Tibial nerve (tissue), 4 donors: ENCODE measurements at places on chromosomes 7 and 10.

GRCh38 chr7:74568658-74569057 is 88.9 kb upstream of the GTF2I start:
- H3K27me3 ChIP-seq, result no peaks in the 10 kb centered on the region
- H3K4me1 ChIP-seq, result no peaks in the 10 kb centered on the region
- no peak overlapping the region for H3K27ac ChIP-seq

DNA sequence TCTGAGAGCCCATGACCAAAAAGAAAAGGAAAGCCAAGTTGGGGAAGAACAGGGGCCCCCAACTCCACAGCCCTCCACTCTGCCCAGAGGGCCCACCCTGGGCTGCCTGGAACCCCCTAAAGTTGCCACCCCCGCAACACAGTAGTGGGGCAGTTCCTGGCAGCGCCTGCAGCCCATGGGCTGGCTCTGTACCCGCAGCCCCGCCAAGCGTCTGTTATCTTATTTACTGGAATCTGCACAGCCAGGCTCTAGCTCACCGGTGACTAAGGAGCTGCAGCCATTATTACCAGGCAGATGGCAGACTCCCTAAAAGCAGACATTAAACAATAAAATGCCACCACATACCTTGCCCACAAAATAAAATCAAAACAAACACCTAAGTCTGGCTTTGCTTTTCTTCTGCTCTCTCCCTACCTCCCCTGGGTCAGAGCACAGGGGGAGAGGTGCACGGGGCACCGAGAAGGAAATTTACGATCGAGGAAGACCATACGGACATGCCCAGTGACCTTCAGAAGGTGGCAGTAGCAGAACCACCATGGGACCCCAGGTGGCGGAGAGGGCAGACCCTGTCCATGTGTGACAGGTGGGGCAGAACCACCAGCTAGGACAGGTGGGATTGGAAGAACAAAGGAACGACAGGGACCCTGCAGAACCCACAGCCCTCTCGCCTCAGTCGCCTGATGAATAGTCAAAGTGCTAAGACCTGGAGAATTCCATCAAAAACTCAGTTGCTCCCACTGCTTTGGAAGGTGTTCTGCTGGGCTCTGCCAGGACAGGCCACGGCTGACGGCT is 66.3 kb downstream of the PRKAG2 start:
- DNase-seq, result no peak
- H3K4me1 ChIP-seq, result no peaks in the 10 kb centered on the region
- no peaks in the 10 kb centered on the region for H3K27me3 ChIP-seq
- no peak overlapping the region for H3K27ac ChIP-seq
- H3K4me3 ChIP-seq, result no peak overlapping the region

GRCh38 chr7:98054585-98054984 is 52.1 kb upstream of the LMTK2 start:
- peaks cover 9% of the 10 kb centered on the region for H3K27me3 ChIP-seq
- no peak overlapping the region for H3K27ac ChIP-seq
- H3K4me1 ChIP-seq, result no peaks in the 10 kb centered on the region
- no peak for DNase-seq
- H3K36me3 ChIP-seq, result no peaks in the 10 kb centered on the region

DNA sequence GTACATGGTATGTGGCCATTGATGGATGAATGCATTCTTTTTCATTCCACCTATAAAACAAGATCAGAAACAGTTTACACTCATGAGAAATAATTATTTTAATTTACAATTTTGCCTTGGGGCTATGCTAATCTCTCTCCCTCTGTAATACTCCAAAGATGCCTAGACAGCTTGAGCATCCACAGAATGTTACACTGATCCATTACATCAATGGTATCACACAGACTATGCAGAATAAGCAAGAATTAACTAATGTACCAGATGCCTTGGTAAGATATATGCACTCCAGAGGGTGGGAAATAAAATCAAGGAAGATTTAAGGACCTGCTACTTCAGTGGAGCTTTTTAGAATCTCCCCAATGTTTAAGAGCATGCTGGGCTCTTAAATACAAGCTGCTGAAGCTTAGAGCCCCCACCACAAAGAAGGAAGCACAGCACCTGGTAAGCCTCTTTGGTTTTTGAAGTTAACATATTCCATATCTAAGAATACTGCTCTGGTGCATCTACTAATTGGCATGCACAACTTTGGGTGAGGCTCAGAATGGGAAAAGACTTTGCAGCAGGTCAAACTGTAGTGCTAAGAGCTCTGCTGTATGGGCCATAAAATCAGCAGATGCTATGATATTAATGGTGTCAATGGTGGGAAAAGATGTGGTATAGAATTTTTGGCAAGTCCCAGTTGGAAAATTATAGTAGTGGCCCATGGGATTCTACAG is 219.6 kb downstream of the SLC25A13 start:
- no peaks in the 10 kb centered on the region for H3K27me3 ChIP-seq
- H3K36me3 ChIP-seq, result no peaks in the 10 kb centered on the region
- no peak for DNase-seq
- no peak overlapping the region for H3K4me3 ChIP-seq

GRCh38 chr10:106672517-106673175 is 491.9 kb downstream of the SORCS1 start:
- DNase-seq, result no peak
- peaks cover 12% of the 10 kb centered on the region for H3K36me3 ChIP-seq
- H3K27ac ChIP-seq, result peak overlapping the region; percentile 12
- H3K4me3 ChIP-seq, result no peak overlapping the region
